ENCODE measurements at places on chromosomes 7 and 10. TPM values are rescaled to one million over a fixed set of nuclear protein-coding genes. Genes with fewer than 3 reads are reported as not detected.

The AEBP1 gene
- total RNA-seq, result not detected

The RNF148 gene
- total RNA-seq, result 0.25 TPM

DNA sequence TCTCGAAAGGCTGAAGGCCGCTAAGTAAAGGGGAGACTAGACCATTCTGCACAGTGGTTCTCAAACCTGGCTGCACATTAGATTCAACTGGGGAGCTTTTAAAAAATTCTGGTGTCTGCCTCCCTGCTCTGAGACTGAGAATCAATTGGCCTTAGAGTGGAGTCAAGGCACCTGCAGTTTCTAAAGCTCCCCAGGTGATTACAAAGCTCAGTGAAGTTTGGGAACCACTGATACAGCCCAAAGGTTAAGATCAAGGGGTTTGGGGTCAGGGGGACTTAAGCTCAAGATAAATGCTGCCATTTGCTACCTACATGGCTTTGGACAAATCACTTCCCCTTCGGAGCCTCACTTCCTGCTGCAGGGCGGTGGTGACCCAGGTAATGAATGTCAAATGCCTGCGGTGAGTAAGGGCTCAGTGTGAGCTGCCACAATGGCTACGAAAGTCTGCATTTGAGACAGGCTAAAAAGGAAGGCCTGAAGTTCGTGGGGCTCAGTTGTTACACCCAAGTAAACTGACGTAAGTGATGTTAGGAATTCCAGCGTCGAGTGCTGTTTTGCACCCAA, 72.3 kb downstream of the TLL2 start:
- DNase-seq, result no peak

- DNase-seq, result no peak
These were observed 81.5 kb upstream of the AFAP1L2 start for GRCh38 chr10:114485696-114486400.

Measured in NCI-H460 (cell line).